Fibroblast of lung (primary cell): ENCODE measurements at places on chromosomes 5 and 9. TPM values are rescaled to one million over a fixed set of nuclear protein-coding genes. Genes with fewer than 3 reads are reported as not detected.

The ENC1 gene
- 15.4 and 21.8 TPM in 2 replicates for total RNA-seq

The PLCXD3 gene
- 0.26 and 1.3 TPM in 2 replicates for total RNA-seq

The ANKRA2 gene
- 29.7 and 31.1 TPM in 2 replicates for total RNA-seq

The LECT2 gene
- not detected in 2 replicates for total RNA-seq

The PNPLA7 gene
- 1.3 and 3.0 TPM in 2 replicates for total RNA-seq

The PCDH1 gene
- 0.66 and 2.3 TPM in 2 replicates for total RNA-seq

The PCDHB7 gene
- 1.0 and 1.5 TPM in 2 replicates for total RNA-seq

The DOK3 gene
- 0.99 and 2.1 TPM in 2 replicates for total RNA-seq

The MSX2 gene
- 1.0 and 1.3 TPM in 2 replicates for total RNA-seq

The PCDHA9 gene
- 0.26 and 0.33 TPM in 2 replicates for total RNA-seq

The NUTM2F gene
- not detected in 2 replicates for total RNA-seq

The IL33 gene
- 1.3 and 19.3 TPM in 2 replicates for total RNA-seq

The TAF11L5 gene
- not detected in 2 replicates for total RNA-seq
